ENCODE measurements at places on chromosomes 16 and 17.

GRCh38 chr17:75096082-75096625 is 8.4 kb downstream of the SLC16A5 start:
- no peak for DNase-seq
- no peak overlapping the region for H3K27ac ChIP-seq
- H3K27me3 ChIP-seq: no peaks in the 10 kb centered on the region
- no peak overlapping the region for H3K4me3 ChIP-seq
- no peaks in the 10 kb centered on the region for H3K36me3 ChIP-seq
- no peaks in the 10 kb centered on the region for H3K4me1 ChIP-seq

DNA sequence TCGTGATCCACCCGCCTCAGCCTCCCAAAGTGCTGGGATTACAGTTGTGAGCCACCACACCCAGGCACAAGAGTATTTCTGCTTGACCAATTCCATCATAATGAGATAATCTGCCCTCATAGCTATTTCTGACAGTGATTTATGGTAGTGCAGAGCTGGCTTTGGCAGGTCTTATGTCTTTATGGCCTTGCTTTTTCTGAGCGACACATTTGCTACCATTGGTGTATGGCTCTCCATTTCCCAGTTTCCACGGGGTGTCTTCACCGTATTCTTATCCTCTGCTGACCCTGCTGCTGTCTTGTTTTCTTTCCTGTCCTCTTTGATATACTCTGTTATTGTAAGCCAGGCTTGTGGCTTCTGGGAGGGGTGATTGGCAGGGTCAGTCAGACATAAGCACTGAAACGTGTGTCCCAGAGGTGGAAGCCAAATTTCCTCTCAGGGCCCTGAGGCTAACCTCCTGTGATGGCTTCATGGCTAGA is 161.1 kb upstream of the TBX2 start:
- no peak overlapping the region for H3K27ac ChIP-seq
- H3K27me3 ChIP-seq: no peaks in the 10 kb centered on the region
- H3K4me3 ChIP-seq: no peak overlapping the region
- no peaks in the 10 kb centered on the region for H3K4me1 ChIP-seq
- no peak for DNase-seq

- no peak overlapping the region for H3K4me3 ChIP-seq
- H3K27me3 ChIP-seq: no peaks in the 10 kb centered on the region
- no peak overlapping the region for H3K27ac ChIP-seq
- DNase-seq: no peak
- H3K4me1 ChIP-seq: peaks cover 22% of the 10 kb centered on the region
Measured at GRCh38 chr16:75460446-75460845, 4.0 kb downstream of the TMEM170A start.

GRCh38 chr16:55062442-55062841 is 131.8 kb downstream of the IRX5 start:
- H3K36me3 ChIP-seq: no peaks in the 10 kb centered on the region
- peaks cover 3% of the 10 kb centered on the region for H3K27me3 ChIP-seq
- H3K4me1 ChIP-seq: no peaks in the 10 kb centered on the region
- no peak for DNase-seq
- no peak overlapping the region for H3K4me3 ChIP-seq

- H3K4me3 ChIP-seq: no peak overlapping the region
- H3K27ac ChIP-seq: no peak overlapping the region
- peaks cover 26% of the 10 kb centered on the region for H3K36me3 ChIP-seq
- H3K27me3 ChIP-seq: no peaks in the 10 kb centered on the region
Measured at GRCh38 chr17:18267366-18267765, 6.9 kb downstream of the MIEF2 start.

DNA sequence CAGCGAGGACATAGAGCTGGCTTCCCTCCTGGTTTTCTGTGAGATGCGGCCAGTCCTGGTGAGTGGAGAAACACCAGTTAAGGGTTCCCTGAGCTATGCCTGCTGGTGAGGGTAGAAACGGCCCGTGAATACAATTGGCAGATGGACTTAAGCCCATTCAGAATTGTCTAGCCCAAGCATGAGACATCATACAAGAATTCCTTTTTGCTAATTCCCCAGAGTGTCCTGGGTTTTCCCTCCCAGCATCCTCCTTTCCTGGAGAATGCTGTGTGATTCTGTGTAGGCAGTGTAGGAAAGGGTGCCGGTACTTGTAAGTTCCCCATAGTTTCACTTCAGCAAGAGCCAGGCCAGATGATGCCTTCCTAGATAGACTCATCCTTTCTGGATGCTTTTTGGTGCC is 65.1 kb downstream of the SDR42E1 start:
- no peaks in the 10 kb centered on the region for H3K36me3 ChIP-seq
- H3K4me1 ChIP-seq: no peaks in the 10 kb centered on the region
- H3K27ac ChIP-seq: no peak overlapping the region
- DNase-seq: no peak

GRCh38 chr17:9444687-9445086 is 130.9 kb downstream of the STX8 start:
- DNase-seq: no peak
- no peaks in the 10 kb centered on the region for H3K27me3 ChIP-seq
- H3K4me1 ChIP-seq: peaks cover 7% of the 10 kb centered on the region
- H3K27ac ChIP-seq: no peak overlapping the region
- H3K36me3 ChIP-seq: no peaks in the 10 kb centered on the region
- no peak overlapping the region for H3K4me3 ChIP-seq

DNA sequence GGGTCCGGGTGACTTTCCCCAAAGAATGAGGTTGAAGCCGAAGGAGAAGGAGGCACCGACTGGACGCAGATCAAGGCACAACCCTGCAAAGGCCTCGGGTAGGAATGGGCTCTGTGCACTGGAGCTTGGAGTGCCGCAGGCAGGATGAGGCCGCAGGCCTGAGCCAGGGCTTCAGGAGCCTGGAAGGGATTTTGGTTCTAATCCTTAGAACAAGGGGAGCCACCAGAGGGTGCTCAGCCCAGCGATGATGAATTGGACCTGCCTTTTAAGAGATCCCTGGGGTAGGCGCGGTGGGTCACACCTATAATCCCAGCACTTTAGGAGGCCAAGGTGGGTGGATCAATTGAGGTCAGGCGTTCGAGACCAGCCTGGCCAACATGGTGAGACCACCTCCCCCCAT is 8.1 kb downstream of the CIBAR2 start:
- H3K27ac ChIP-seq: no peak overlapping the region
- H3K36me3 ChIP-seq: no peaks in the 10 kb centered on the region
- H3K27me3 ChIP-seq: no peaks in the 10 kb centered on the region
- DNase-seq: no peak

GRCh38 chr17:31321481-31321880 is at the start of gene EVI2A:
Gene EVI2A, minus strand, starts transcription at chr17:31321622. Its CDS starts 2,609 bp downstream, at chr17:31319013.
- no peaks in the 10 kb centered on the region for H3K27me3 ChIP-seq

- no peak overlapping the region for H3K27ac ChIP-seq
- H3K36me3 ChIP-seq: no peaks in the 10 kb centered on the region
- no peaks in the 10 kb centered on the region for H3K27me3 ChIP-seq
- H3K4me1 ChIP-seq: peaks cover 3% of the 10 kb centered on the region
- H3K4me3 ChIP-seq: no peak overlapping the region
- no peak for DNase-seq
Measured at GRCh38 chr17:27475070-27475673, 18.9 kb downstream of the KSR1 start.

DNA sequence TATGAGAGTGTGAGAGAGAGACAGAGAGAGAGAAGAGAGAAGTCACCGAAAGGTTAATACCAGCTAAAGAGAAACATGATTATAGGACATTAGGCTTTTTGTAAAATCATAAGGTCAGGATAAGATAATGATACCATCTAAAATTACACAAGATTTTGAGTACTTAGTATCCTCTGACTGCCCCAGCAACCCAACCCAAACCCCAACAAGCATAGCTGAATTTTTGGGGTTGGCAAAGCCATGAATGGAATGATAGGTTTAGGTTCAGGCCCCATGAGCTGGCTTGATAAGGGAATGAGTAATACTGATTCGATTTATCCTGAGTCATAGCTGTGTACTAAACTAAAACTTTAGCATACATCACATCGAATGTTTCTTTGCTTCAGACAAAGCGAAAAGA is 259.5 kb downstream of the IRX3 start:
- DNase-seq: no peak
- no peaks in the 10 kb centered on the region for H3K4me1 ChIP-seq
- H3K4me3 ChIP-seq: no peak overlapping the region
- H3K36me3 ChIP-seq: no peaks in the 10 kb centered on the region

Data from thoracic aorta (tissue), 2 donors.